ENCODE measurements at places on chromosomes 12 and 14.

DNA sequence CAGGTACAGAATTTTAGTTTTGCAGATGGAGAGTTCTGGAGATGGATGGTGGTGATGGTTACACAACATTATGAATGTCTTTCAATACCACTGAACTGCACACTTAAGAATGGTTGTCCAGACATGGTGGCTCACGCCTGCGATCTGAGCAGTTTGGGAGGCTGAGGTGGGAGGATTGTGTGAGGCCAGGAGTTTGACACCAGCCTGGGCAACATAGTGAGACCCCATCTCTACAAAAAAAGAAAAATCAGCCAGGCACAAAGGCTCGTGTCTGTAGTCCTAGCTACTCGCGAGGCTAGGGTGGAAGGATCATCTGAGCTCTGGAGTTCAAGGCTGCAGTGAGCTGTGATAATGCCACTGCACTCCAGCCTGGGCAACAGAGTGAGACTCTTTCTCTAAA, 8.1 kb upstream of the USP30 start:
- DNase-seq: no peak

GRCh38 chr14:104690861-104691455, 1.5 kb downstream of the INF2 start:
- no peak for DNase-seq

DNA sequence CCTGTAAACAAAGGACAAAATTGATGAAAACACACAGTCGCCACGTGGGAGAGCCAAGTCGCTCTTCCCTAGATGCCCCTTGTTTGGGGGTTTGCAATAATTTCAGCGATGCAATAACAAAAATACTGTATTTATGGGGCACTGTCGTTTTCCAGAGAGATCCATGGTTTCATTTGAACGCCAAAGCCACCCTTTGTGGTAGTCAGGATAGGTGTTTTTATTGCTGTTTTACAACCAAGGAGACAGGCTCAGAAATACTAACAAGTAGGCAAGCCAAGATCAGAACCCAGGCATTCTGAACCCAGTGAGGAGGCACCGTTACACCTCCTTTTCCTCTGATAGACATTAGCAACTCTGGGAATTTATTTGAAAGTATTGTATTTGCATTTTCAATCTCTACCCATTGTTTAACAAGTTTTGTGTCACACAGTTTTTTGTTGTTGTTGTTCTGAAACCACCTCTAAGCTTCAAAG, 831 bp upstream of the BTBD7 start:
- peak; percentile 3 for DNase-seq

DNA sequence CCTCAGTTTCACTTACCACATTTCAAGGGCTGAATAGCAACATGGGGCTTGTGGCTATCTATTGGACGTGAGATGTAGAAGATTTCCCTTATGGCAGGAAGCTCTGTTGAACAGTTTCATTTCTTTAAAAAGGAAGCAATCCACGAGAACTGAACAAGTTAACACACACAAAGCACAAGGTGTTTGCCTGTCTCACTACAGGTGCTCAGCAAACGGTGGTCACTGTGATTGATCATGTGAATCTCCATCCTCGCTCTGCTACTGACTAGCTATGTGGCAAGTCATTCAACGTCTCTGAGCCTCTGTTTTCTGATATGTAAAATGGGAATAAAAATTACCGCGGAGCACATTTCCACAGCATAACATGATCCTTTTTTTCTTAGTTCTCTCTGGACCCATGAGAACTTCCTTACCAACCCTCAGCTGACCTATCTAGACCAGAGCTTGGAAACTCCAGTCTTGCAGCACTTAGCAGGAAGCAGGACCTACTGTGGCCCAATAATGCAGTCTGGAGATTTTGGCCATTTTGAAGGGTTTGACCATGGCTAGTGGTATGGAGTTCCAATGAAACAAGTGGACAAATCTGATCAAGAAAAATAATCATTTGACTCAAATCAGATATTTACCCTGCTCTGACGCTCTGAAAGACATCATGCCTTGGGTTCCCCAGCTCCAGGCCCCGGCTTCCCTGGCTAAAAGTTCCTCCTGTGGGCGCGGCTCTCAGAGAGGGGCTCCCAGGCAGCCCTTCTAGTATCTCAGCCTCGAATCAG, 278.8 kb downstream of the ZFP36L1 start:
- no peak for DNase-seq

- DNase-seq: no peak
Observed at GRCh38 chr14:90608281-90608680, 207.9 kb downstream of the TTC7B start.

DNA sequence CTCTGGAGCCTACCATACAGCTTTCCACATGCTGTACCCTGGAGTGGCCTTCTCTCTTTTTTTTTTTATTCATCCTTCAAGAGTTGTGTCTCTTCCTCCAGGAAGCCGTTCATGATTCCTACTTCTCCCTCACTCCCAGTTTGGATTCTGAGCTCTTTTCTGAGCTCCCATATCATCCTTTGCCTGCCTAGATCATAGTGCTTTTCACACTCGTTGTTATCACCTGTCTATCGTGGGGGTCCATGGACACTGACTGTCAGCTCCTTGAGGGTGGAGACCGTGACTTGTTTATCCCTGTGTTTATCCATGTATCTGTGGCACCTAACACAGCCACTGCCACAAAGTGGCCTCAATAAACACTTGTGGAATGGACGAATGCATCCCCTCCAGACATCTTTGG, 7.0 kb downstream of the AK7 start:
- no peak for DNase-seq

DNA sequence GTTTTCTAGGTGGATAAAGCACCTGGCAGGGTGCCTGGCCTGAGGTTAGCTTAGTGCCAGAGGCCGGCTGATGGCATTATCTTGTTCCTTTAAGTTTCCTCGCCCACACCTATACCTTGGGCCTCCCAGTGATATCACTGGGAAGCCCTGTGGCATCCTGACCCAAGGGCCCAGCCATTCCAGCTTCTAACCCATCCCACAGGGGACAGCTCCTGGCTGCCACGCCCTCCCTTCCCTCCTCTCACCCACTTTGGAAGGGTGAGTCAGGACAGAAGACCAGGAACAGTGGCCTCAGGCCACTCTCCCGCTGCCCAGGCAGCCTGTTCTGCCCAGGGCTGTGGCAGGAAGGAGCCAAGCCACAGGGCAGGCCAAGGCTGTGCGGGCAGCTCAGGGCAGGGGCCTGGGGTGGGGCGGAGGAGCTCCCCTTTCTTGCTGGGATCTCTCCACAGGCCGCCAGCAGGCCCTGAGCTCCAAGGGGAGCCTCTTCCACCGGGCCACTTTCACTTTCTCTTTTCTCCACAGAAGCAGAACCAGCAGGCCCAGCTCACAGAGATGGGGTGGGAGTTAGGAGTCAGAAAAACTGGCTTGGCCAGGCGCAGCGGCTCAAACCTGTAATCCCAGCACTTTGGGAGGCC, 75.1 kb downstream of the IRF2BPL start:
- DNase-seq: peak; percentile 53

- no peak for DNase-seq
Observed at GRCh38 chr12:20368114-20368650, at the start of gene PDE3A. Gene PDE3A (plus strand): TSS chr12:20368537. CDS start chr12:20369285, 748 bp downstream.

GRCh38 chr14:60488175-60488574, 2.3 kb upstream of the C14orf39 start:
- DNase-seq: no peak

GRCh38 chr12:55957106-55957859, 8.6 kb downstream of the PMEL start:
- no peak for DNase-seq

- DNase-seq: no peak
Observed at GRCh38 chr12:1880876-1881275, 37.6 kb downstream of the CACNA2D4 start.

DNA sequence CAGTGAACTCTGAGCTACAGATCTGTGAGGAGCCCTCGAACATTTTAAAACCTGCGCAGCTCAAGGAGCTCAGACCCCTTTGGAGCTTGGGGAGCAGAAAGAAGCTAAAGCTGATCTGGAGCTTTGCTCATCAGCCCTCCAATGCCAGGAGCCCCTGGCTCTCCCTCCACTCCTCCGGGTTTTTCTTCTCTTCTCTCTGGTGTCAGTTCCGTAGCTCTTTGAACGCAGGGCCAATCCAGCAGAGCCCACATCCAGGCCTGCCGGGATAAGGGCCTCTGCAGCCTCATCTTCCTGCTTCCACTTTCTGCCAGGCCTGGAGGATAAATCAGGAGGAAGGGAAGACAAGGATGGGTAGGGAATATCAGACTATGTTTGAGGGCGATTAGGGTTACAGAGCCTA, 6.0 kb downstream of the HOXC4 start:
- DNase-seq: no peak

- DNase-seq: no peak
Observed at GRCh38 chr14:104361101-104361591, 218.4 kb upstream of the C14orf180 start.

DNA sequence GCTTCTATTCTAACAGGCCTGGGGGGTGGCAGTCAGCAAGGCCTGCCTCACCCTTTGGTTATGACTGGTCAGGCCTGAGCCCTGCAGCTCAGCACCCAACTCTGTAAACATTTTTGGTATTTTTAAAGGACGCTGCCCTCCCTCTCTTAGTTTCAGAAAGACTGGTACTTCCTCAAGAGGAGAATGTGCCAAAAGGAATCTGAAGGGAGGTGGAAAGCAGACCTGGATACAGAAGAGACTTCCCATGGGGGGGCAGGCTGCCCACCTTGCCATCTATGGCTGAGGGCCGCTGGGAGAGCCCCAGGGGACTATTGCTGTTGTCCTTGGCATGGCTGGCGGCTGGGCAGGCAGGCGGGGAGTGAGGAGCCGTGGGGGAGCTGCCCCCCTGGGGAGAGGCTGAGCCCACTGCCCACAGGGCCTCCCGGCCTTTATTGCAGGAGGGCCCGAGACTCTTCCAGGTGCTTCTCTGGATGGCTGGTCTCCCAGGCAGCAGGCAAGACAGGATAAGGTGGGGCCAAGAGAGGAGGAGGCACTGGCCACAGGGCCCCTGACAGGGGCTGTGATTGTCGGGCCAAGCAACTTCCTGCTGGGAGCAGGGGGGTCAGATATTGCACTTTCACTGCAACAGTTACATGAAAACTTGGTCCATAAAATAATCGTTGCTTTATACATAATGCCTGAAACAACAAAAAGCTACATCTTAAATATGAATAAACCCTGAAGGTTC, 3.5 kb downstream of the ARL6IP4 start:
- no peak for DNase-seq

DNA sequence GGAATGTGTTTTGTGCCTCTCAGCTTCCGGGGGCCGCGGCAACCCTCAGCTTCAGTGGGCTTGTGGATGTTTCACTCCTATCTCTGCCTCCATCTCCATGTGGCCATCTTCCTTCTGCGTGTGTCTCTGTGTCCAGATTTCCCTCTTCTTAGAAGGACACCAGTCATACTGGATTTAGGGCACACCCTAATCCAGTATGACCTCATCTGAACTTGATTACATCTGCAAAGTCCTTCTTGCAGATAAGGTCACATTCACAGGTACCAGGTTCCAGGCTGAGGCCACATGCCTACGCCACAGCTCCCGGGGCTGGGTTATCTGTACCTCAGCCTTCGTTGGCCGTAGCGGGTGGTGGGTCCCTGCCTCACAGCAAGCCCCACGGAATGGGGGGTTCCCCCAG, 68.9 kb downstream of the ZNF664 start:
- no peak for DNase-seq

DNA sequence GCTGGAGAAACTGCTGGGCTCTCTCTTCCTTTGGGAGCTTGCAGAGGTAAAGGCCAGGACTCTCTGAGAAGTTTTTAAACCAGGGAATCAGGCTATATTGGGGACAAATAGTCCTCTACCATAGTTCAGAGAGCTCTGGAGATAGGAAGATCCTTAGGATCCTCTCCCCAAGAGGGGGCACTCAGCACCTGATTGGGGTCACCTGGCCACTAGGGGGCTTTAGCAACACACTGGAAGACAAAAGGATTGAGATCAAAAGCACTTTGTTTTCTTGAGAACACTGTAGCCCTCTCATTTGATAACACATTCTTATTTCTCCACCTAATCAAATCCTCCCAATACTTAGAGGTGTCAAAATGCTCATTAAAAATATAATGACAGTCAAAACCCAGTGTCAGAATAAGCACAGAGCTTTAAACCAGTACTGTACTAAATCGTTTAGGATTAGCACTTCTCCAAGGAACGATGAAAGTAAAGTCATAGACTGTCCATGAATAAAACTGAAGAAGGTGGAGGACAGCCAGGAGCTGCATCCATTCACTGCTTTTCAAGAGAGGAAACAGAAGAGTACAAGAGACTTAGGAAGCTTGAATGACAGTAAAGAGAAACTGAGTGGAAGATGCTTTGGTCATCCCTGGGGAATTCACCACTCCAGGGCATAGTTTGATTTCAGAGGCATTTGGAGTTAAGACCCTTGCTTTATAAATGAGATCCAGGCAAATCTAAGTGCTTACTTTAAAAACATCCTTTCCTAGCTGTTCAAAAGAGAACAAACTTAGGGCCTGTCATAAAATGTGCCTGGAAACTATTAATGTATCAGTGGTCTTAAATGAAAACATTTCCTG, 26.5 kb downstream of the BMP4 start:
- DNase-seq: no peak

GRCh38 chr12:124402248-124403066, 107.6 kb downstream of the RFLNA start:
- DNase-seq: no peak

DNA sequence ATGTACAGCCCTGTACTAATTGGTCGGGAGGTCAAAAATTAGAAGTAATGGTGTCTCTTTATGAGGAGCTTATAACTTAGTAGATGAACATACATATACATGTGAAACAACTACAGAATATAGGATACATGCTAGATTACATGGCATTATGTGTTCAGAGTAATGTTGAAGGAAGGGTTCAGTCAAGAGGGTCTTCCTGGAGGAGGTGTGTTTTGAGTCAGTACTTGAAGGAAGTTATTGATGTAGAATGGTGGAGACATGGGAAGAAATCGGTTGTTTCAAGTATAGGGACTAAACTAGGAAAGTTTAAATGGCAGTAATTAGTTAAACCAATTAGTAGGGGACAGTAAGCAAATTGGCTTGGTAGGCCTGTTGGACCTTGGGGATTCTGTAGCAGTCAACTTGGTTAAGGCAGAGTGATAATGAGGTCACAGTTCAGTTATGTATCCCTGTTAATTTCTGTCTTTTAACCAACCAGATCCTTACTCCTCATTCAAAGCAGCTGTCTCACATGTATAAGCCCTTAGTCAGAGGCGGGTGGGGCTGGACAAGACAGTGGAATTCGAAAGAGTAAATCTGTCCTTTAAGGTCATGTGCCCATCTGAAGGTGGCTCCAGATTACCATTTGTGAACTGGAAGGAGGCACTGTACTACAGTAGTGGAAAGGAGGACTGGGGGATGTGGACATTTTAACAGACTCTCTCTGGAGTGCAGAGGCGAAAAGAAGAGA, 3.5 kb upstream of the ANKRD52 start:
- DNase-seq: no peak
